T47D (cell line): ENCODE measurements at places on chromosomes 2 and 18.

DNA sequence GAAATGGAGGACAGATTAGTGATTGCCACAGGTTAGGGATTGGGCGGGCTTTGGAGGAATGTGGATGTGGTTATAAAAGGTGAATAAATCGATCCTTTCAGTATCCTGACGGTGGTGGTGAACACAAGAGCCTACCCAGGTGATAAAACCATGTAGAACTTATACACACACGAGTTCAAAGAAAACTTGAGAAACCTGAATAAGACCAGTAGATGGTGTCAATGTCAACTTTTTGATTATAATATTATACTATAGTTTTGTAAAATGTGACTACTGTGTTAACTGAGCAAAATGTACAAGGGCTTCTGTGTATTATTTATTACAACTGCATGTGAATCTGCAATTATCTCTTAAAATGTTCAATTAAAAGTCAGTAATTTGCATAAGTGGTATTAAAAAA, 136.3 kb downstream of the ERBB4 start:
- no peak for DNase-seq

DNA sequence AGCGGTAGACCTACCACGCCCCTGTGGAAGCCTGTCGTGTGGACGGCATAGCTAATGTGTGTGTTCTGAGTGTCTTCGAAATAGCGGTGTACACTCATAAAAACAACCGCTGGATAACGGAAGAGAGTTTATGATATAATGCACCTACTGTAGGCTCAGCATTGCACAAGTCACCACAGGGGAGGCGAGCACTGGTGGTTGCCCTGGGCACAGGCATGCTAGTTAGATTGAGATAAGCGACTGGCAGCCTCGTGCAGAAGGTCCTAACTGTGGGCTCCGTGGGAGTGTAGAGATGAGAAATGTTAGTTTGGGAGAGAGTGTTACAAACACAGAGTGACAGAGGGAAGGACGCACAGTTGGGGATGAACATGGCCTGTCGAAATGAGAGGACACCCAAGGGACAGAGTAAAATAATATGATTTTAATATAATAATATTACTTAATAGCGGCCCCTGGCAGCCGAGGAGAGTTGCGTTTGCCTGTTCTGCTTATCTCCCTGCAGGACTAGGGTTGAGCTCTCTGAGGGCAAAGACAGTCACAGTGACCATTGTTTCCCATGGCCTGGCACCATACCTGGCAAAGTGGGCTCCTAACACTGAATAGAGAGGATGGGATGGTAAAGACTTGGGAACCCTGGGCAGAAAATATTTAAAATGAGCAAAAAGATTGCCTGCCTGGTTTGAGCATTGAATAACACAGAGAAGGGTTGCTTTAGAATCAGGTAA, 204.2 kb downstream of the GBX2 start:
- DNase-seq = no peak

DNA sequence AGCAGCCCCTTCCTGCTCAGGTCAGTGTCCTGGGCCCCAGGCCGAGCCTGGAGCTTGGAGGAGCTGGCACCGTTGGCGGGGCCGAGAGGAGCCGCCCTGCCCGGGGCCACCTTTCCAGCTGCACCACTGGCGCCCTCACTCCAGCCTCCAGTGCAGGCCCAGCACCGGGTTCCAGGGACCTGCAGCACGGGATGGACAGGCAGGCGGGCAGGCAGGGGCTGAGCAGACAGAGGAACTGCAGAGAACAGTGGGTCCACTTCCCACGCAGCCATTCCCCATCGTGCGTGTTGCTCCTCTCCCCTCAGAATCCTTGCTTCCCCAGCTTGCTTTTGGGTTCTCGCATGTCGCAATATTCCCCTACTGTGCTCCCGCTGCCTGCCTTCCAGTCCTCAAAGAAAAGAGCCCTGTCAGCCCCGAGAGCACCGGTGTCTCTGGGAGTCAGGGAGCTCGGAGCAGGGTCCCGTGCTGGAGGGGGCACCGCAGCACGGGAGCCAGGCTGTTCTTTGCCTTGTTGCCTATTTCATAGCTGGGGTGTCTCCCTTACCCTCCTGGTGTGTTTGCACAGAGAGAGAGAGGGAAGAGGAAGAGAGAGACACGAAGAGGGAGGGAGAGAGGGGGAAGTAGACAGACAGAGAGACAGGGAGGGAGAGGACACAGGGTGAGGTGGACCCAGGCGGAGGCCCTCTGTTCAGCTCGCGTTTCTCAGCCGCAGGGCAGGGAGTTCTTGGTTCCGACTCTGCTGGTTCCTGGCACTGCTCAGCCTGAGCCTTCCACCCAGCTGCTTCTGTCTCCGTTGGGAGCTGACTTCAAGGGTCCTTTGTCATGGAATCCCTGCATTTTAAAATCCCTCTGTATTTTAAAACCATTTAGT, 126.0 kb downstream of the MBP start:
- DNase-seq = no peak

DNA sequence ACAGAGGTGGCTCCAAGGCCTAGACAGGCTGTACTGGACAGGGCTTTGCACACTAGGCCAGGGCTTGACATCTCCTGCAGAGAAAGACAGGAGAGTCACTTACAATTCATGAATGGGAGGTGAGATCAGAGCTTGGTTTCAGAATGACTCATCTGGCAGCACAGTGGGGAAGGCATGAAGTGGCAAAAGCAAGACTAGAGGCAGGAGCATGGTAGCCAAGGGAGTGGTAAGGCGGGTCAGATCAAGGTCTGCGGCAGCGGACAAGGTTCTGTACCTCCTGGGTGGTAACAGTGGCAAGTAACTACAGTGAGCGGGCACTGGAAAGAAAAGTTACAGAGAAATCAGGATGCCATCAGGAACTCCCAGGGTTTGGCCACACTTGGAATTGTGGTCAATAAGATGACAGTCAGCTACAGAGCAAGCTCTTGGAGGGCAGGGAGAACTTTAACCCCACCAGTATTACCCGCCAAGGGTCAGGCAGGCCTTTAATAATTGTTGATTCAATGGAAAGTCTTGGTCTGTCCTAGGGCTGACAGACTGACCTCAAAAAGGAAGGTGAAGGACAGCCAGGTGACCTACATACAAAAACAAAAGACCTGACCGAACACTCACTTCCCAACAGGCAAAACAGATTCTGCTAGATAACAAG, 5.7 kb downstream of the MCFD2 start:
- DNase-seq = no peak

DNA sequence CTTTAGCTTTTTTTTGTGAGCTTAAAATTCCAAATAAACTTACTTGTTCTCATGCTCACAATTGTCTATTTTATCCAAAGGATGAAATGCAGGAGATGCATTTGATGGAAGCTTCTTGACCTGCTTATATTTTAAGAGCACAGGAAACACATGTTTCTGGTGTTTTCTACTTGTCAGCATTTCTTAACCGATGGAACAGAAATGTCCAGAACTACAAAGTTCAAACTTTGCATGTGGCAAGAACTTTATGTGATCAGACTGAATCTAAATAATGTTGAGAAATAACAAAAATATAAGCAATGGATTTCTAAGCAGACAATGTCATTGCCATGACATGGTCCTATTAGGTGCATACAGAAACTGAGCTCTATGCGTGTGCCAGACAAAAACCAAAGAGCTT, 9.9 kb upstream of the CTLA4 start:
- DNase-seq = no peak

GRCh38 chr2:68284896-68285295, 32.6 kb upstream of the PPP3R1 start:
- DNase-seq = no peak

DNA sequence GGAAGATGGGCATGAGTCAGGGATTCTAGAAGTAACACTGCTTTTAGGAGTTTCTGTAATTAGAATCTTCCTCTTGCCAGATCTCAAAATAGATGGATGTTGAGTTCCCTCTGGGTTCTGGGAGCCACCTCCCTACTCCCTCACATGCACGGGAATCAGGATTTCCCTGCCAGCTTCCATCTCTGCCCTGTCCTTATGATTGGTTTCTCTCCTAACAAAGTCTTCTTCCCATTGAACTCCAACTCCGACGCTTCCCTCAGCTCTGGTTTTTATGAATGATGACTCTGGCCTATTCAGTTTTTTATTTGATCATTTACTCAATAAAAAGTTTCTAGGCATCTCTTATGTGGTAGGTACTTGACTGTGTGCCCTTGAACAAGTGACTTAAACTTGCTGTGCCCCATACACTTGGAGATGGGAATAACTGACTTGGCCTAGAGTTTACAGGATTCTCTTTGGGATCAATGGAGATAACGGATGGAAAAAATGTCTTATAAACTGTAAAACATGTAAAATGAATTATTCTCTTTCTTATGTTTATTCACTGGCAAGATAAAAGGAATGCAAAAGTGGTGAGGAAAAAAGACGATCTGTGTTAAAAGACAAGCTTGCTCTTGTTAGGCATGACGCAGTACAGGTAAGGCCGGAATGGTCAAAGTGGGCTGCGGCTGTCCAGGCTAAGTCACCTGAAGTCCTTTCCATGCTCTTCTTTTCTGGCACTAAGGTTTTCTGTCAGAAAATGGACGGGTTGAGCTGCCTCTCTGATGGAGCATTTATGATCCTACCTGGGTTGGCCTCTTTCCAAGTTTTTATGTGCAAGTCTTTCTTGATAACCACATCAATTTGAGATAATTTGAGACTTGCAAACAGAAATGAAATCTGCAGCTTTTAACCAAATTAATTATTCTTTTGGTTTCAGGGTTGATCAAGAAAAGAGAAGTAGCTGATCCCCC, 199.6 kb downstream of the MYCN start:
- DNase-seq = no peak

DNA sequence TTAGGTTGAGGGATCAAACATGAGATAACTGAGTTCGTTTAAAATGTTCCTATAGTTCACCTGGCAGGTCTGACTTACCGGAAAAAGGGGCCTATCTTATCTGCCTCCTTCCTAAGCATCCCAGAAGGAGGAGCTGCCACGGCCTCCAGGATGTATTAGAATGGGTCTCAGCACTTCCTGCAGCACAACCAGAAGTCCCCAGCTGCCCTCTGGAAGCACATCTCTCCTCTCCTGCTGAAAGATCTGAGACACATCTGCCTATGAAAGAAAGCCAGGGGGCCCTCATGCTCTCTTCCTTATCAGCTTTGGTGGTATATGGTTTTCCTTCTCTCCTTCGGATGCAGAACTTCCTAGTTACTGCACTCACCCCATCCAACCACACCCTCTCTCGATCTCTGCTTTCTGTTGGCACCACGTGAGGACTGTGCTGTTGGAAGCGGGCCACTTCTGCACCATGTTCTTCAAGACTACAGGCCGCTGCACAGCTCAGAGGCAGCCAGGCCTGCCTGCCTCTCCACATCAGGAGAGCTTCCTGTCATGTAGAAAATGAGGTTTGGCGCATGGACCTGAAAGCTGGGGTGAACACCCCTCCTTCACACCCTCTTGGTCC, 6.5 kb downstream of the IGFBP5 start:
- no peak for DNase-seq

DNA sequence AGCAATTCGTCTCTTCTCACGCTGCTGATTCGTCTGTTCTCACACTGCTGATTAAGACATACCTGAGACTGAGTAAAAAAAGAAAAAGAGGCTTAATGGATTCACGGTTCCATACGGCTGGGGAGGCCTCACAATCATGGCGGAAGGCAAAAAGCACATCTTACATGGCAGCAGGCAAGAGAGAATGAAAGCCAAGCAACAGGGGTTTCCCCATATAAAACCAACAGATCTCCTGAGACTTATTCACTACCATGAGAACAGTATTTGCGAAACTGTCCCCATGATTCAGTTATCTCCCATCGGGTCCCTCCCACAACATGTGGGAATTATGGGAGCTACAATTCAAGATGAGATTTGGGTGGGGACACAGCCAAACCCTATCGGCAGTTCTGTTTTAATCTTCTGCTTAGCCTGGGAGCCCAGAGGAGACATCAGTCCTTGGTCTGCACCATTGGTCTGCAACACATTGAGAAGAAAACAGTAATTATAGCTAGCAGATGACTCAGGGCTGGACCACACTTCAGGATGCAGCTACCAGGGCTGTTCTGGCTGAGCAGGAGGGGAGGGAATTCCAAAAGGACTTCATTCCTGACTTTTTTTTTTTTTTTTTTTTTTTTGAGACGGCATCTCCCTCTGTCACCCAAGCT, 69.4 kb downstream of the CABLES1 start:
- DNase-seq = no peak

DNA sequence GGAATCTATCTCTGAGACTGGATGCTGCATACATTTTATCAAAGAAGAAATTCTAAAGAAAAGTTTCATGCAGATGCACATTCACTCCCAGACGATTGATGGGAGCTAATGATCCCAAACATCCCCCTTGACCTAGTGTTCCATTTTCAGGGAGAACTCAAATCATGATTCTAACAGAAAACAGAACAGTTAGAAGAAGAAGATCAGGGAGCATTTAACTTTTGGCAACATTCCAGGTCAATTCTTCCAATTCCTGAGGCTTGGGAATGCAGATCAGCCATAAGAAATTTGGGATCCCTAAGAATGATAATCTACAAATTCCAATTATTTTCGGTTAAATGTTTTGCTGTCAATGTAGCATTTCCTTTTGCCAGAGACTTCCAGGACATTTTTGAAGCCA, 96.6 kb downstream of the CPO start:
- DNase-seq = no peak

DNA sequence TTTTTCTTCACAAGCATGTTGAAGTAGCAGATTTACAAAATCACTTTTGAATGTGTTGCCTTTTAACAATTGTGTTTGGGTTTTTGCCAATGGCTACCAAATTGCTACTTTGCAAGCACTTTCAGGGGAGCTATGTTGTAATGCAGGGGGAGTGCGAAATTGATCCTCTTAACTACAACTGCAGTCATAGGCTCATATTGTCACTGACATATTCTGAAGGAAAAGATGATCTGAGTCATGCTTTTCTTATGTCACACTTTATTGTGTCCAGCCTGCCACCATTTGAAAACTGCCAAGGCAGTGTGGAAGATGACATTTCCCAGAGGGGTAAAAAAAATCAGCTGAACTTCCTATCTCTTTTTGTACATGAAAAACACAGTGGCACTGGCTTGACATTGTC, 74.9 kb downstream of the GPD2 start:
- no peak for DNase-seq

DNA sequence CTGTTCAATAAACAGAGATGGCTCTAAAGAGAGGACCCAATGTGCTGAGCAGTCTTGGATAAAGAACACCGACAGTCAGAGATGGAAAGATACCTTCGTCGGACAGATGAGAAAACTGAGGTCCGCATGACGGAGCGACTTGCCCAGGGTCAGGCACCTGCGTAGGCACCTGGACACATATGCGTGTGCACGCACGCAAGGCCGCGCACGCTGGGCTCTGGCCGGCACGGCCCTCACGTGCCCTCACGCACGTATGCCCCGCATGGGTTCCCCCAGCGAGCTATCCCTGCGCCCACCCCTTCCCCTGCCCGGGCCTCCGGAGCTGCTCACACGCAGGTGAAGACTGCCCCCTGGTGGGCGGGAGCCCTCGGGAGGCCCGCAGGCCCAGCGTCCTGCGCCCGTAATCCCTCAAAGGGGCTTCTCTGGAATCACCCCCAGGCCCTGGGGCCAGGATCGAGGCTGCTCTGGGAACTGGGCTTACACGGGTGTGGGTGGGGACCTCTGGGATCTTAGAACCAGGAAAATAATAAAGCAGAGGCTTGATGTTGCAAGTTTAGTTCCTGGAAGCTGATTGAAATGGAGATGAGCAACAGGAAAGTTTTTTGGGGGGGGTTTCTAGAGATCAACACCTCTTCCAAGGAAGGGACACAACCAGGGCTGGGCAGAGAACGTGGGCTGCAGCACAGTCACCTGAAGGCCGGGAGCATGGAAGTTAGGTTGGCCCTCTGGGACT, 246.3 kb downstream of the TNS1 start:
- peak; percentile 62 for DNase-seq
